CD8-positive, alpha-beta memory T cell (primary cell): ENCODE measurements at places on chromosomes 2 and 18.

- no peaks in the 10 kb centered on the region for H3K36me3 ChIP-seq
- DNase-seq: no peak
- H3K27me3 ChIP-seq: no peaks in the 10 kb centered on the region
- peaks cover 5% of the 10 kb centered on the region for H3K4me1 ChIP-seq
Observed at GRCh38 chr2:30433541-30434299, 13.3 kb upstream of the LCLAT1 start.

GRCh38 chr2:239465017-239466001 lies 64.5 kb upstream of the HDAC4 start:
- DNase-seq: no peak
- no peaks in the 10 kb centered on the region for H3K27me3 ChIP-seq
- H3K4me3 ChIP-seq: no peak overlapping the region
- H3K4me1 ChIP-seq: no peaks in the 10 kb centered on the region

DNA sequence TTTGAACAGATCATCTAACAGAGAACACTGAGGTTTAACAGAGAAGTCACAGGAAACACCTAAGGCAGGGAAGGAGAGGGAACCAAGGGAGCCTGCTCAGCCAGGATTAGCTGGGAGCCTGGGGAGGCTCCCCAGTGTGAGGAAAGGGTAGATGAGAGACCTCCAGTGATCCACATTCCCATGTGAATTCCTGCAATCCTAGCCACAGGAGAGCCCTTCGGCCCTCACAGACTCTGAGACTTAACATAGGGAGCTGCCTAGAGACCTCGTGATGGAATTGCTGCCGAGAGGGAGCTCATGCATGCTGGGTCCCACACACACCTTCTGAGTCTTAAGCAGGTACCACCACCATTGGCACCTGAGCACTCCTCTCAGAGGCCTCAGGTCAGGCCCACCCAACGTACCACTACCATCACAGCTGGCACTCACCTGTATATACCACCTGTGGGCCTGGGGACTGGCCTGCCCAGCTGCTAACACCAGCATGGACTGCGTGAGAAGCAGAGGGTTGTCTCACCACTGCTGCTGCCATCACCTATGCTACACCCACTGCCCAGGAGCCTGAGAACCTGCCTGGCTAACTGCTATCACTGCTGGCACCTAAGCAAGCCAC lies 225.9 kb upstream of the RASGRP3 start:
- no peak overlapping the region for H3K4me3 ChIP-seq
- H3K27ac ChIP-seq: no peak overlapping the region
- no peaks in the 10 kb centered on the region for H3K27me3 ChIP-seq

- no peaks in the 10 kb centered on the region for H3K27me3 ChIP-seq
- no peaks in the 10 kb centered on the region for H3K4me1 ChIP-seq
- H3K27ac ChIP-seq: no peak overlapping the region
- no peak for DNase-seq
- no peak overlapping the region for H3K4me3 ChIP-seq
Observed at GRCh38 chr18:76052227-76052595, 442.8 kb downstream of the ZNF516 start.

DNA sequence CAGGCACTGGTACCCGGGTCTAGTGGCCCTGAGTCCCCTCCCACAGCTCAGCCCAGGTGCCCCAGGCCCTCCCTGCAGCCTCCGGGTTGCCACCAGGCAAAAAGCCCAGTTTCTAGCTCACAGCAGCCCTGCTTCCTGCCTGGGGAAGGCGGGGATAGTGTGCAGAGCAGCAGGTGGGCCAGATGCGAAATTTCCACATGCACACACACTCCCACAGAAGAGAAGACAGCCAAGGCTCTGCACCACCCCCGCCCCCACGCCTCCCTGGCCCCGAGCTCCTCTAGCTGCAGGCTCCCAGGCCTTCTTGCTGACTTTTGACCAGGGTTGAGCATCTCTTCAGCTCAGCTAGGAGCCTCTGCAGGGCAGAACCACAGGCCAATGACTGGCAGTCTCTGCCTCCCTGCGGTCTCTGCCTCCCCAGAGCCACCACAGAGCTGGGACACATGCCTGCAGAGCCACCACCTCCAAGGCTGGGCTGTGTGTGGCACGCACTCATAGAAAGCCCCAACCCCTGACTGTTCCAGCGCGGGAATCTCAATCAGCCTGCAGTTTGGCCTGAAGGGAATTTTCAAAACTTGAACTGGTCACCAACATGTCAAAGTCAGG lies 7.2 kb downstream of the SLC66A2 start:
- no peak overlapping the region for H3K4me3 ChIP-seq
- DNase-seq: peak; percentile 34
- H3K27ac ChIP-seq: no peak overlapping the region
- peaks cover 21% of the 10 kb centered on the region for H3K4me1 ChIP-seq
- peaks cover 9% of the 10 kb centered on the region for H3K36me3 ChIP-seq

- H3K4me1 ChIP-seq: peaks cover 24% of the 10 kb centered on the region
- no peak for DNase-seq
- no peaks in the 10 kb centered on the region for H3K36me3 ChIP-seq
- H3K27me3 ChIP-seq: no peaks in the 10 kb centered on the region
- no peak overlapping the region for H3K4me3 ChIP-seq
- no peak overlapping the region for H3K27ac ChIP-seq
Observed at GRCh38 chr2:171134624-171135230, 26.0 kb downstream of the TLK1 start.

GRCh38 chr2:197215748-197216360 lies 94.7 kb downstream of the ANKRD44 start:
- no peaks in the 10 kb centered on the region for H3K36me3 ChIP-seq
- no peak for DNase-seq
- no peak overlapping the region for H3K27ac ChIP-seq
- peak overlapping the region; percentile 10 for H3K4me3 ChIP-seq
- H3K27me3 ChIP-seq: no peaks in the 10 kb centered on the region
- peaks cover 88% of the 10 kb centered on the region for H3K4me1 ChIP-seq

- H3K36me3 ChIP-seq: no peaks in the 10 kb centered on the region
- no peak overlapping the region for H3K27ac ChIP-seq
- no peak overlapping the region for H3K4me3 ChIP-seq
- no peaks in the 10 kb centered on the region for H3K4me1 ChIP-seq
- DNase-seq: no peak
- H3K27me3 ChIP-seq: no peaks in the 10 kb centered on the region
Observed at GRCh38 chr2:215668378-215668775, 232.5 kb upstream of the FN1 start.

DNA sequence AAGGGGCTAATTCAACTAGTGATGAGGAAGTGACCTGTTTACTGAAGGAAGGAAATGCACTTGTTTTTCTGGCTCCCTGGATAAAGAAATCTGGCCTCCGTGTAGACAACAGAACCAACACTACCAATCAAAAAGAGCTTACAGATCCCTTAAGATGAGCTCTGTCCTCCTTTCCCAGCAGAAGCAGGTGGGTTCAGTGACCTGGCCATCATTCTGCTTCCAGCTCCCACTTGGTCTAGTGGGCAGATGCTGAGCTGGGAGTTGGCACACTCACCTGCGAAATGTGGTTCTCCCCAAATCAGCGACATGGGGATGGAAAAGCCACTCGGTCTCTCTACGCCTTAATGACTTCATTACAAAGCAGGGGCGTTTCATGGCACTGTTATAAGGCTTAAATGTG lies 132.6 kb downstream of the AFF3 start:
- H3K27ac ChIP-seq: no peak overlapping the region
- DNase-seq: no peak
- no peak overlapping the region for H3K4me3 ChIP-seq

- no peaks in the 10 kb centered on the region for H3K27me3 ChIP-seq
- H3K4me3 ChIP-seq: no peak overlapping the region
- H3K4me1 ChIP-seq: no peaks in the 10 kb centered on the region
- no peak overlapping the region for H3K27ac ChIP-seq
Observed at GRCh38 chr2:149451417-149452165, 121.2 kb downstream of the LYPD6 start.

GRCh38 chr2:206693399-206694137 lies 24.6 kb downstream of the DYTN start:
- no peak overlapping the region for H3K27ac ChIP-seq
- DNase-seq: peak; percentile 20
- no peaks in the 10 kb centered on the region for H3K36me3 ChIP-seq
- no peaks in the 10 kb centered on the region for H3K4me1 ChIP-seq
- no peaks in the 10 kb centered on the region for H3K27me3 ChIP-seq

DNA sequence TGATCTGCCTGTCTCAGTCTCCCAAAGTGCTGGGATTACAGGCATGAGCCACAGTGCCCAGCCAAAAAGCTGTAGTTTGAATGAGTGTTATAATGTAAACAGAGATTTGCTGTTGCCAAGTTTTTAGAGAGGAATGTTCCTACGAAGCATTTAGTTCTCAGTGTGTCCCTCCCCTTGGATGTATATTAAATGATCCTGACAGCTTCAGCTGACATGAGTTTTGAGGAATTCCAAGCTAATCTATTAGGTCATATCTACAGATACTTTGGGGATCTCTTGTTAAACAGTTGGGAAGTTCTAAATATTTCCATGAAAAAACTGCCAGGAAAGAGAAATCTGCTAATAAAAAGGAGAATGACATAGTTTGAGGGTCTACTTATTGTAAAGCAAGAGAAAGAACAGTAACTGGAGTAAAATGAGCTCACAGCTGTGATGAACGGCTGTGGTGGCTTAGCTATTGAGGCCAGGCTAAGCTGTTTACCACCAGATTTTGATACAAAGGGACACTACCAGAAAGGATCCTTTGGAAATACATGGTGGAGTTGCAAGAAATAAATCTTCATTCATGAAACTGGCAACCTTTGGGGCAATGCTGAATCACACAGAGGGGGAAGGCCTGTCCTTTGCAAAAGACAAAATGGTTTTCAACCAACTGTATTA lies 2.6 kb upstream of the STON1 start:
- no peaks in the 10 kb centered on the region for H3K36me3 ChIP-seq
- no peaks in the 10 kb centered on the region for H3K27me3 ChIP-seq
- no peak for DNase-seq
- H3K4me1 ChIP-seq: peaks cover 7% of the 10 kb centered on the region

GRCh38 chr2:182631299-182631698 lies 84.8 kb upstream of the DNAJC10 start:
- no peak for DNase-seq
- no peaks in the 10 kb centered on the region for H3K4me1 ChIP-seq
- H3K27ac ChIP-seq: no peak overlapping the region
- no peaks in the 10 kb centered on the region for H3K27me3 ChIP-seq
- H3K36me3 ChIP-seq: no peaks in the 10 kb centered on the region

GRCh38 chr2:30492185-30492584 lies 45.1 kb downstream of the LCLAT1 start:
- H3K4me3 ChIP-seq: no peak overlapping the region
- H3K36me3 ChIP-seq: no peaks in the 10 kb centered on the region
- H3K27ac ChIP-seq: no peak overlapping the region

DNA sequence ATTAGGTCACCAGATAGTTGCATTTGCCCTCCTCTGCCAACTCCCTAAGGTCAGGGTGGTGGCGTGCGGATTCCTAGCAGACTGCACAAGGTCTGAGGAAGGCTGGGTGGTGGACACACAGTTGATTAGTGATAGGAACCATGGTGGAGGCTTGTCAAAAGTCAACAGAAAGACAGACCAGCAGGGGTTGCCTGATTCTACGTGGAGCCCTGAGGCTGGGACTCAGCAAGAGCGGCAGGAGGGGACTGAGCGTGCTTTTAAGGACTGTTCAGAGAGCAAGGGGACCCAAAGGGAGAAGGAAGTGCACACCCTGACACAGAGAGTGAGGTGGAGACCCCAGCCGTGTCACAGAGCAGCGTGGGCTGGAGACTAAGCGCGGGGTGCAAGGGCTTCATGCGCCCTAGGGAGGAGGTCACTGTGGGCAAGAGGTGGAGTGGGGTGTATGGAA lies 513.2 kb downstream of the RNF144A start:
- H3K27me3 ChIP-seq: no peaks in the 10 kb centered on the region
- H3K4me1 ChIP-seq: peaks cover 36% of the 10 kb centered on the region
- peak; percentile 19 for DNase-seq
- peak overlapping the region; percentile 38 for H3K27ac ChIP-seq
- no peaks in the 10 kb centered on the region for H3K36me3 ChIP-seq

- H3K27me3 ChIP-seq: no peaks in the 10 kb centered on the region
- H3K4me1 ChIP-seq: no peaks in the 10 kb centered on the region
- no peak overlapping the region for H3K27ac ChIP-seq
- H3K4me3 ChIP-seq: no peak overlapping the region
- DNase-seq: no peak
- H3K36me3 ChIP-seq: no peaks in the 10 kb centered on the region
Observed at GRCh38 chr2:25606892-25607291, 66.5 kb downstream of the DTNB start.

- H3K36me3 ChIP-seq: no peaks in the 10 kb centered on the region
- H3K4me1 ChIP-seq: no peaks in the 10 kb centered on the region
- H3K4me3 ChIP-seq: no peak overlapping the region
- H3K27ac ChIP-seq: no peak overlapping the region
Observed at GRCh38 chr2:40394031-40394430, 57.9 kb downstream of the SLC8A1 start.

GRCh38 chr18:10289951-10290637 lies 164.3 kb upstream of the APCDD1 start:
- no peak overlapping the region for H3K4me3 ChIP-seq
- no peak for DNase-seq
- H3K36me3 ChIP-seq: no peaks in the 10 kb centered on the region
- no peak overlapping the region for H3K27ac ChIP-seq
- no peaks in the 10 kb centered on the region for H3K4me1 ChIP-seq
- H3K27me3 ChIP-seq: no peaks in the 10 kb centered on the region

DNA sequence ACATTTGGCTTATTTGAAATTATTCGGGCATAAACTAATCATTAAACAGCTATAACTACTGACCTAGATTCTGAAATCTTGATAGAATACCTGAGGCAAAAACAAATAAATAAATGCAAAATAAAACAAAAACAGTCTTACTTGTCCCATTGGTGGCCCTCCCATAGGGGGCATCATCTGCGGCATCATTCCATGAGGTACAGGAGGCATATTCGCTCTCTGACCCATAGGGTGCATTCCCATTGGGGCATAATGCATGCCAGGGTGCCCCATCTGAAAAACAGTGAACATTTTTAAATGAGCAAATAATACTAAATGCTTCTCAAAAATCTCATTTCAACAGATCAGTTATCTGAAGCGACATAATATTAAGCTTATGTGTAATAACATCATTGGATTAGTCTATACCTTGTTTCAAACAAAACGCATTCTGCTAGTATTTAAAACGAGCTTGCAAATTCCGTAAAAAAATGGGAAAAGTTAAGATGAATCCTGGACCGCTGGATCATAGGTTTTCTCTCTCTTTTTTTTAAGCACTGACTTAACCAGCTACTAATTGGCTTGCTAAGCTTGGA lies 1.3 kb downstream of the PRPF40A start:
- peaks cover 10% of the 10 kb centered on the region for H3K36me3 ChIP-seq
- H3K27ac ChIP-seq: no peak overlapping the region
- peak overlapping the region; percentile 96 for H3K4me3 ChIP-seq

DNA sequence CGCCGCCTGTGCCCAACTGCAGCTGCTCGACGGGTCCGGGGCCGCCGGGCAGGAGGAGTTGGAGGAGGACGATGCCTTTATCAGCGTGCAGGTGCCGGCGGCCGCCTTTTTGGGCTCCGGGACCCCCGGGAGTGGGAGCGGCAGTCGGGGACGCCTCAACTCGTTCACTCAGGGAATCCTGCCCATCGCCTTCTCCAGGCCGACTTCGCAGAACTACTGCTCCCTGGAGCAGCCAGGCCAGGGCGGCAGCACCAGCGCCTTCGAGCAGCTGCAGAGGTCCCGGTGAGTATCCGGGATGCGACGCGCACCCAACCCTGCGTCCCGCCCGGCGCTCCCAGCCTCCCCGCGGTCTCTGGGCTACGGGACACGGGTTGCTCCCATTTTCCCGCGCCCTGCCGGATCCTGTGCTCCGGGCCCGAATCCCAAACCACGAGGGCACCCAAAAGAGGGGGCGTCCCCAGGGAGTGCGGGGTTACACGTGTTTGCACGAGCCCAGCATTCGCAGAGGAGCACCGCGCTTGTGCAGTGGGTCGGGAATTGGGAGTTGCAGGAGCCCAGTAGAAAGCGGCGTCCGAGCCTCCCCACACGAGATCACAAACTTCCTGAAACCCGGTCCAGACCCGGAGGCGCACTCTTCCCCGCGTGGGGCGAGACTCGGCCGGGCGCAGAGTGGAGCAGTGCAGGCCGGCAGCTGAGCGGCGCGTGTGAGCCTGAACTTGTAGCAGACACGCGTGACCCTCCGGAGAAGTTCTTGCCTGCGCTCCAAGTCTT lies 1.2 kb downstream of the CABLES1 start:
- no peak overlapping the region for H3K27ac ChIP-seq
- H3K4me1 ChIP-seq: peaks cover 8% of the 10 kb centered on the region
- DNase-seq: no peak
